ENCODE measurements at places on chromosomes 1 and 21.

DNA sequence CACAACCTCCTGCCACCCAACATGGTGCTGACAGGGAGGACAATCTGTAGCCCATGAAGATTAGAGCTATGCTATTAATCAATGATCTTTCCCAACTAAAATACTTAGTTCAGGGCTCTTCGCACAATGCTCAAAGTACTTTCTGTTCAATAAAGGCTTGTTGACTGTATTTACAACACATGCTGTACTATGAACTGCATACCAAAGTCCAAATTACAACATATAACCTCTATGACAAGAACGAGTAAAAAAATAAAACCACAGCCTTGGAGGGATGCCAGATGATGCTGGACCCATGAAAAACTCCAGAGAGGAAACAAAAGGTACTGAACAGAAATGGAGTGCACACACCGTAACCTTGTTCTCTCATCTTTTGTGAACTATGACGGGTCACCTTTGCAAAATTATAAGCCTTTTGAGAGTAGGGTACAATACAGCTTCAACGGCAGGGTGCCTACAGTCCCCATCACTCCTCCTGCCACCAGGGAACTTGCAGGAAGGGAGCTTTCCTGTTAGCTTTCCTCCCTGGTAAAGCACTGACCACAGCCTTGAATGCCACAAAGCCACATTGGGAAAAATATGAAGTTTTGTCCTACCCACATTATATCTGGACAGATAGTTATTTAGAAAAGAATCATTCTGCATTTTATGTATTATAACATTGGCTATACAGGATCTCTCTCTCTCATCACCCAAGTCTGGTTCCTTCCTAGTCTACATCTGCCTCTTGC is 175.6 kb downstream of the NRIP1 start:
- DNase-seq, result no peak

- no peak for DNase-seq
Observed at GRCh38 chr21:26659757-26660156, 86.7 kb upstream of the CYYR1 start.

GRCh38 chr1:162055062-162055461 is 14.4 kb upstream of the NOS1AP start:
- no peak for DNase-seq

DNA sequence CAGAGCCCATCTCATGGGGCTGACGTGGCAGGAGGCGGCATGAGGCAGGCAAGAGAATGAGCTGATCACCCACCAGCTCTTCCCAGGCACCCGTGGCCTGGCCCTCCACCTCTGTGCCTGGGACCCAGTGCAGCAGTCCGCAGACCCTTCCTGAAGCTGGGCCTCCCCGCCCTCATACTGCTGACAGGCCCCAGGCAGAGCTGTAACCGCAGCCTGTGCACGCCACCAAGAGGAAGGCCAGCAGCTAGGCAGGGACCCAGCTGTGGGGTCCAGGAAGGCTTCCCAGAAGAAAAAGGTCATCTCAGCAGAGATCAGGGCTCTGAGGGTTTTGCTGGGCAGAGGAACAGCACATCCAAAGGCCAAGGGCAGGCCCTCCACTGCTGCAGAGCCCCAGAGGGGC is 9.8 kb upstream of the MTFR1L start:
- no peak for DNase-seq

- DNase-seq, result no peak
Observed at GRCh38 chr1:50080904-50081586, 27.7 kb upstream of the ELAVL4 start.

GRCh38 chr1:108889706-108890384 is 13.1 kb downstream of the GPSM2 start:
- no peak for DNase-seq

DNA sequence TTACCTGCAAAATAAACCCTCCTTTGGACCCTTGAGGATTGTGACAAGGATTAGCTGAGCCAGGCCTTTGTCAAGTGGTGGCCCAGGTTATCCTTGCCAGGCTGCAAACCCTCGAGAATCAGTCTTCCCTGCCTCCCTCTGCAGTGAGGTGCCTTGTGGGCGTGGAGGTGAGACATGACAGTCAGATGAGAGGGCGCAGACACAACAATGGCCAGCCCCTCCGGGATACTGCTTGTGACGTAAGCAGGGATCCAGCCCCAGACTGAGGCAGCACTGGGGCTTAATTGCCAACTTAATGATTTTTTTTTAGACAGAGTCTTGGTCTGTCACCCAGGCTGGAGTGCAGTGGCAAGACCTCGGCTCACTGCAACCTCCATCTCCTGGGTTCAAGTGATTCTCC is 104.6 kb downstream of the LAMC2 start:
- DNase-seq, result no peak

- no peak for DNase-seq
Observed at GRCh38 chr1:149936992-149937705, 470 bp upstream of the MTMR11 start.

DNA sequence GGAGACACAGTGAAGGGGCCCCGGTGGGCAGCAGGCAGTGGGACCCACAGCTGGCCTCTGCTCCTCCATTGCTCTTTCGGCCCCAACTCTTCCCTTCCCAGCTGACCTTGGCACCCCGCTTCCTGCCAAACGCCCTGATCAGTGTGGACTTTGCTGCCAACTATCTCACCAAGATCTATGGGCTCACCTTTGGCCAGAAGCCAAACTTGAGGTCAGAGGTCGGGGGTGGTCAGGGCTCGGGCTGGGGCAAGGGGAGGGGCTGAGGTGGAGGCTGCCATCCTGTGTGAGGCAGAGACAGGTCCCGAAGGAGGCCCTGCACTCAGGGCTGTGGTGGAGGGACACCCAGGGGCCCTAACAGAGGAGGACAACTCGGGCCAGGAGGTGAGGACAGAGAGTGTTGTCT is 13.7 kb downstream of the PODN start:
- DNase-seq, result no peak
